Right renal pelvis (tissue), 4 donors: ENCODE measurements at places on chromosomes 7 and 10. TPM values are rescaled to one million over a fixed set of nuclear protein-coding genes. Genes with fewer than 3 reads are reported as not detected.

DNA sequence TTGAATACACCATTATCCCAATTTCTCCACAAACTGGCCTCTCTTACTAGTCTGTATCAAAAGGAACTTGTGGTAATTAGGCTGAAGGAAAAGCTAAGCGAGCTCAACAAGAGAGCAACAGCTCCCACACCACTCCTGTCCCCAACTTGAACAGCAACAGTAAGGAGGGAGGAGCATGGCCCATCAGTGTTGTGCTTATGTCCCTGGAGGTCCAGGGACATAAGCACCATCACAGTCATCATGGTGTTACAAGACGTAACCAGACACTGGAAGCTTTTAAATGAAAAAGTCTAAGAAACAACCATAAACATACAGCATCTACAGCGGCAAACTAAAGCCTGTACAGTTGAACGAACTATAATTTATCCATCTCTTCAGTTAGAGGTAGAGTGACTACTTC is 989 bp downstream of the ERLIN1 start:
- DNase-seq: no peak

DNA sequence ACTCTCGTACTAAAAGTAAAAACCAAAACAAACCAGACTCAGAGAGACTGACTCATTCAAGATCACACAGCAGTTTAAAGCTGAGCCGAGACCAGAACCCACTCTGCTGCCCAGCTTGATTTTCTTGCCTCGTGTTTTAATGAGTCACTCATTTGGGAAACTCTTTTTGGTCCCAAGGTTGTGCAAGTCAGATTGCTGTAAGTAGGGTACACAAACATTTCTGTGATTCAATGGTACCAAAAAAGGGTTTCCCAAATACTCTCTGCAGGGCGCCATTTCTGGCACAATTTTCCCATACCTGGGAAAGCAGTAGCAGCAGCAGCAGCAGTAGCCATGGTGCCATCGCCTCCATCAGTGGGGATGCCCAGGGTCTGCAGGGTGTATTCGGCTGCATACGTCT is 69.9 kb downstream of the ASAH2B start:
- DNase-seq: no peak

GRCh38 chr10:108782411-108782810 is 1140.9 kb downstream of the XPNPEP1 start:
- no peak for DNase-seq

- DNase-seq: no peak
These were observed 35.9 kb downstream of the HIPK2 start for GRCh38 chr7:139741789-139742344.

DNA sequence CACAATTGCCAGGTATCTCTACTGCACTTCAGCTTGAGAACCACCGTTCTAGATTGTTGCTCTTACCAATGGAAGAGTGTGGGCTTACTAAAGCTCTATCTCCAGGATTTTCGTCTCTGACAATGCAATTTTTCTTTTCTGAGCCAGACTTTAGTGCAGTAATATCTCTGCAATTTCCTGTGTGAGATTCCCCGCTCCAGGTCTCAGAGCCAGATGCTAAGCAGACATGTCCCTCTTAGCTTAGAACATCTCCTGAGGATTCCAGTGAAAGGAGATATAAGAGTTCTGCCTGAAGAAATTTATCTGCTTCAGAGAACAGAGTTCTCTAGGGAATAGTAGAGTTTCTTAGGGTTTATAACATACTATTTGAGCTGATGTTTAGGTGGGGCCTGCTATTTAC is 82.0 kb downstream of the SND1 start:
- no peak for DNase-seq

DNA sequence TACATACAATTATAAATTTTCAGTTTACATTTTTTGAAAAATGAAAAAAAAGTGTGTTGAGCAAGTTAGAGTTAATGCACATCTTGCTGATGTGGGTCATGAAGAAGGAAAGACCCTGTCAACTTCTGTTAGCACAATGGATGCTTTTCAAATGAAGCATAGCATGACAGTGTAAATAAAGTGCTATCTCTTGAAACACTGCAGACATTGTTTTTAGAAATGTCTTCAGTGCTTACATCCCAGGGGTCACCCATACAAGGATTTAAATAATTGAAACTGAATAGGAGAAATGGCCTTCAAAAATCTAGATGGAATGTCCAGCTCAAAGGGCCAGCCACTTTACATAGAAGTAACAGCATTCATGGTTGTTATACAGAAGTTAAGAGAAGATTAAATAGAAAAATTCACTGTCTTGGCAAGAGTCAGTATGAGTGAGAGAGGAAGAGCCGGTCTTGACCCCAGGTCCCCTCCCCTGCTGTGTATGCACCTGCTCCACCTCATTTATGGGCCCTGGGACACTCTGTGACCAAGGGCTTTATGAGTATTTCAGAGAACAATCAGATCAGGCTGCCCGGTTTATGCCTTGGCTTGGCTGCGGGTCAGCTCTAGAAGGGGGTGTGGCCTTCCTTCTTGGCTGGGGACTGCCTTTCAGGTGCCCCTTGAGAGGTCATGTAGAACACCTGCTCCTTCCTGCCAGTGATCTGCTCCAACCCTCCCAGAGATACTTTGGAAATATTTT is 237.7 kb upstream of the TMEM72 start:
- no peak for DNase-seq

LRRC18 gene
- polyA plus RNA-seq: 0.18 TPM

VIPR2 gene
- 4.1 TPM for polyA plus RNA-seq

EBLN1 gene
- polyA plus RNA-seq: 0.04 TPM

DNA sequence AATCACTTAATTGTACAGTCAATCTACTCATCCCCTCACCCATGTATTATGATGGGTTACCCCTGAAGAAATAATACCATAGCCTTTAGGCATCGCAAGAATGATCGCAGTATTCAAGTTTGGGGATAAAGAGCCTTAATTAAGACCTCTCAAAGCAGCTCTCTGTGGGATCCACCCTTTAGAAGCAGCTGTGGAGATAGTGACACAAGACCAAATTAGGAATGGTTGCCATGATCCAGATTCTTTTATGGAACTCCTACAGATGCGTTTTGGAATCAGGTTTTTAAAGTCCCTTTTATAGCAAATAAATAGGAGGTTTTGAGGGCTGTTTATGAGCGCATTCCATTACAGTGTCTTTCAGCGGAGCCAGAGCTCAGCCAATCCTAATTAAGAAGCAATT is 12.2 kb downstream of the TES start:
- DNase-seq: no peak

PLAU gene
- 16.4 TPM for polyA plus RNA-seq

TUBAL3 gene
- 0.23 TPM for polyA plus RNA-seq

DNA sequence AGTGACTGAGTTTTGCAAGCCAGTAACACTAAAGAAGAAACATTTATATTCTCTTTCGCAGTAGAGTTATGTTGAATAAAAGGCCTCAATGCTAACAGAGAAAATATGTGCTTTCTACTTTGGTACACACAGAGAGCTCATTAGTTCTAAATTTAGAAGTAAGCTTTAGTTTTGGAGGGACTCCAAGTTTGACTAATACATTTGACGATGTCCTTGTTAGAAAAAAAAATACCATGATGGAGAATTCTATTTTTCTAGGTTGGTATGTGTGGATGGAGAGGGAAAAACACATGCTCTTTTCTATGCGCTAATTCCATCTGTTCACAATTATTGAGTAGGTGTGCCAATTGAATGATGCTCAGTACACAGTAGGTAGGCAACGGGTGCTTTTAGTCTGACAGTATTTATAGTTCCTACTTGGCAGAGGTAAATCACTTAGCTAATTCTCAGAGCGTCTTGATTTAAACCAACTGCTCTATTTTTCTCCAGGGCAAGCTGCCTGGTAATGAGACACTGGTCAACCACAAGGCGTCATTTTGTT is 327.2 kb upstream of the AKR1E2 start:
- DNase-seq: no peak

DNA sequence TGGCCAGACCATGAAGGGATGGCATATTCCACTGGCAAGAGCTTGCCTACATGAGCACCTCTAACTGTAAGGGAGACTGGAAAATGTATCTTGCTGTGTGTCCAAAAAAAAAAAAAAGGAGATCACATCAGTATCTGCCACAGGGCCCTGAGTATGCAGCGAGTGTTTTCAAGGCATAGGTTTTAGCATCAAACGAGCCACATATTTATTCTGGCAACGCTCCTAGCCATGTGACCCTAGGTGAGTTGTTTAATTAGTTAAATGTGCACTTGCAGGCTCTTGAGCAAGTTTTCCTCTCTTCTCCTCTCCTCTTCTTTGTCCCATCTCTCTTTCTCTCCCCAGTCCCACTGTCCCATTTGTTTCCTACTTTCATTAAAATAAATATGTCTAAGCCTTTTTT is 428.7 kb upstream of the AKR1E2 start:
- no peak for DNase-seq

DNA sequence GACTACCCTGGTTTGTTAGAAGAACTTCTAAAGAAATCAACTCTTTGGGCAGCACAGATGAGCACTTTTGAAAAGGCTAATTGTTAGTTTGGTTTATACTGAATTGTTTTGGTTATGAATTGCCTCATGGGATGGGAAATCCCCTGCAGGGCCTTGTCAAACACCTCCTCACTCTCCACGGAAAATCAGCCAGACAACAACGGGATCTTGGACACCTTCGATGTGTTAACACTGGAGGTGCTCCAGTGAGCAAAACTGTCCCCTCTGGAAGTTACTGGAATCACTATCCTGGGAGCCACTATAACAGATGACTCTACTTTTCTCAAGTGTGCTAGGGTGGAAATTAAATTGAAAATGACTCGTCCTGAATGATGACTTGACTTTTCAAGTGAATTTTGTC is 38.7 kb downstream of the CDK6 start:
- no peak for DNase-seq

DNA sequence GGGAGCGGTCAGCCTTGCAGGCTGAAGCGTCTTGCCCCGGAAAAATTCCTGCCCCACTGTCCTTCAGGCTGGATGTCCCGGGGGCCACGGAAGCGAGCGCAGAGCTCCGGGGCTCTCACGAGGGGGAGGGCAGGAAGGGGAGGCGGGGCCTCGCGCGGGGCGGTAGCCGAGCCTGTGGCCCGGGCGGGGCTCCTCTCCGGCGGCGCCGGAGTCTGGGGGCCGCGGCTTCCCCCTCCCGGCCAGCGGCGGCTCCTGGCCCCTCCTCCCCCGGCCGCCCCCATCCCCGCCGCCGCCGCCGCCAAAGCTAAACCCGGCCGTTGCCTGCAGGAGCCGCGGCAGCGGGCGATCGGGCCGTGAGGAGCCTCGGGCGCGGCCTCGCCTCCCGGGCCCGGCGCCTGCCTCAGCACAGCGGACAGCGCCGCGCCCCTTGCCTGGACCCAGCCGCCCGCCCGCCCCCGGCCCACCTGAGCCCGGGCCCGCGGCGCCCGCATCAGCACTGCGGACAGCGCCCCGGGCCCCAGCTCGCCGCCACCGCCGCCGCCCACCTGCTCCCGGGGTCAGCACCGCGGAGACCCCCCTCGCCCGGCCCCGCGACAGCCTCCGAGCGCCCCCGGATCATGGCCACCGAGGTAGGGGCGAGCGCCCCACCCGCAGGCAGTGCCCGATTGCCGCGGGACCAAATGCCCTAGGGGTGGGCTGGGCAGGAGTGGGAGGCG is at the start of gene GOLGA7B:
TSS of gene GOLGA7B (plus strand) at position 157 of the 716 bp plus-strand sequence. CDS start at position 618, 461 bp downstream.
- peak; percentile 48 for DNase-seq

- no peak for DNase-seq
These were observed 23.7 kb upstream of the SEPTIN7 start for GRCh38 chr7:35777121-35777520.

TMEM229A gene
- polyA plus RNA-seq: 0.21 TPM

DNA sequence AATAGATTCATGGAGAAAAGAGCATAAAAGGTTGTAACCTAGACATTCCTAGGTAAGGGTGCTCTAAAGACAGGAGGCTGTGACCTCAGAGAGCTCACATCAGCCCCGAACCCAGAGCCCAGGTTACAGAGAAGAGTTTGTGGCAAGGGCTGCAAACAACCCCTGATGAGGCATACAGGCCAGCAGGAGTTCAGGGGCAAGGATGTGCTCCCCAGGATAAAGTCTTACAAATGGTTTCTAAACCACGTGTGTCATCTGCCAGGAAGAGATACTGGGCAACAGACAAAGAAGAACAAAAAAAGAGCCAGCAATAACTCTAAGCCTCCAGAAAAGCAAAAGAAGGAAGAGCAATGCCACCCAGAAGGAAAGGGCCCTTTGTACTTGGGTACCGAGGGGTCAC is 27.7 kb downstream of the NCAPG2 start:
- no peak for DNase-seq
